ENCODE measurements at places on chromosomes 6 and 20.

DNA sequence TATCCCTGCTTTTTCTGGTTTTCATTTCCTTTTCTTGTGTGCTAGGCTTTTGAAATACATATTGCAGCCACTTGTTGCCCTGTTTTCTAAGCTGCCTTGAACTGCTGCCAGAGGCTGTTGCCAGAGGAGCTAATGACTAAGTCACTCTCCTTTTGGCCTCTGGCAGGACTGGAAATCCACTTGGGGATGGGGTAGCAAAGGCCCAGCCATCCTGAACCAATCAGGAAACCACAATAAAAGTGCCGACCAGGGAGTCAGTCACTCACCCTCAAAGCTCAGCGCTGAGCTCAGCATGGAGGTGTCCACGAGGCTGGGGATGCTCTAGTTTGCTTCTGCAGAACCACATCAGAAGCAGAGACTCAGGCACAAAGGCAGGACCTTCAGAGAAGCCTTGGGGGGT, 813.0 kb downstream of the DHX35 start:
- no peak for DNase-seq

DNA sequence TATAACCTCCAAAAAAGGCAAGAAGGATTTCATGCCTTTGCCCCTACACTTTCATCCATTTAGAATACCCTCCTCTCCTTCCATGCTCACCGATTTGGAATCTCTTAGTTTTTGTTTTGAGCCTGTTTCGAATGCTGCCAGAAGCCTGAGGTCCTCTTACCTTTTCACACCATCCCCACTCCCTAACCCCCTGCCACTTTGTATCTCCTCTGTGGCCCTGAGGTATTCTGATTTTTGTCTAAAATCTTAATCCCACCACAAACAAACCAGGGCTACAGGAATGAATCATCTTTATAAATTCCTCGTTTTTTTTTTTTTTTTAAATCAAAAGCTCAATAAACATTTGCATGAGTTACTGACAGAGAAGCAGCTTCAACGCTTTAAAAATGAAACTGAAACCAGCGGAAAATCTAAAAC, 1.6 kb upstream of the RPS12 start:
- peak; percentile 44 for DNase-seq

DNA sequence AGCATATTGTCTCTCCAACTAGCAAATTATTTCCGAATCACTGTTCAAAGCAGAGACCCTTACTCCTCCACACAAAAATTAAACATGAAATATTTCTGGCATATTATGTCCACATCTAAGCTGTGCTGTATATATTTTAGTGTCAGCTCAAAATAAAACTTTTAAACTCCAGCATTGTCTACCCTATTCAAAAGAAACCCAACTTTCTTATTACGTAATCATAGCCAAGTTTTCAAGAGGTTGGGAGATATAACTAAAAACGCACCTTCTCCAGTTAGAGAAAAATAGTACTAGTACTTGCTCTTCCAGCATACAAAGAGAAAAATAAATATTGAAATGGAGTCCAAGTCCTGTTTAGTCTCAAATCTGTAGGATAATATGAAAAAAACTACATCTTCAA, 24.1 kb upstream of the TFAP2D start:
- no peak for DNase-seq

- DNase-seq = peak; percentile 80
Measured at GRCh38 chr6:158816803-158817727, 2.1 kb downstream of the EZR start.

DNA sequence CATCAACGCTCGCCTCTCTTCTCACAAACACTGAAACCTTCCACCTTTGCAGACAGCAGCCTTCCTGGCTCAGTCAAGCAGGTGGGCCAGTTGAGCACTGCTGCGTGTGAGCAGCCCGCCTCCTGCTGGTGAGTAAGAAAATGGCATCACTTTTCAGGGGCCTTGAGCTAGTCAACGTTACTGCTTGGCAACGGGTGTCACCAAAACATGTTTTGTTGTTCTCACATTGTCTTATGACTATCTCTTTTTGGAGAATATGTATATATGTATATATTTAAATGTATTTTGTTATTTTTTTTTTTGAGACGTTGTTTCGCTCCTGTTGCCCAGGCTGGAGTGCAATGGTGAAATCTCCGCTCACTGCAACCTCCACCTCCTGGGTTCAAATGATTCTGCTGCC, 97.0 kb upstream of the AGPAT4 start:
- peak; percentile 88 for DNase-seq

DNA sequence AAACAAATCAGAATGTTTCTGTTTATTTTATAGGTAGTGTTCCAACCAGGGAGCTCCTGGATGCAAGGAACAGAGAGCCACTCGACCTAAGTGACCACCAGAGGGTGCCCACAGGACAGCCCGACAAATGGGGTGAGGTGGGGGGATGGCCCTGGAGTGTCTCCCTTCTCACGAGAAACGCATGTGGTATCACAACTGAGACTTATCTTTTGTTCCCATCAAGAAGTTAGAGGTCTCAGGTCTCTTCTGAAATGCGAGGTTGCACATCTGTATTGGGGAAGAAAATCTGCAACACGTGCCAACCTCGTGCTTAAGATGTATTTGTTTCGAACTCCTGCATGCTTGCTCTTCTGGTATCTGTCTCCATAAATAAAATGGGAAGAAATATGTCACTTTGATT, 104.0 kb downstream of the ISM1 start:
- DNase-seq = peak; percentile 89

- no peak for DNase-seq
Measured at GRCh38 chr6:678520-678919, 14.4 kb downstream of the EXOC2 start.

GRCh38 chr20:53227523-53227922, 255.4 kb downstream of the TSHZ2 start:
- no peak for DNase-seq
